Stimulated activated CD4-positive, alpha-beta T cell treated with anti-CD3 and anti-CD28 coated beads, Interleukin-2, amount 100 ng/mL, for 24 hours (primary cell): ENCODE measurements at places on chromosomes 6 and 20.

DNA sequence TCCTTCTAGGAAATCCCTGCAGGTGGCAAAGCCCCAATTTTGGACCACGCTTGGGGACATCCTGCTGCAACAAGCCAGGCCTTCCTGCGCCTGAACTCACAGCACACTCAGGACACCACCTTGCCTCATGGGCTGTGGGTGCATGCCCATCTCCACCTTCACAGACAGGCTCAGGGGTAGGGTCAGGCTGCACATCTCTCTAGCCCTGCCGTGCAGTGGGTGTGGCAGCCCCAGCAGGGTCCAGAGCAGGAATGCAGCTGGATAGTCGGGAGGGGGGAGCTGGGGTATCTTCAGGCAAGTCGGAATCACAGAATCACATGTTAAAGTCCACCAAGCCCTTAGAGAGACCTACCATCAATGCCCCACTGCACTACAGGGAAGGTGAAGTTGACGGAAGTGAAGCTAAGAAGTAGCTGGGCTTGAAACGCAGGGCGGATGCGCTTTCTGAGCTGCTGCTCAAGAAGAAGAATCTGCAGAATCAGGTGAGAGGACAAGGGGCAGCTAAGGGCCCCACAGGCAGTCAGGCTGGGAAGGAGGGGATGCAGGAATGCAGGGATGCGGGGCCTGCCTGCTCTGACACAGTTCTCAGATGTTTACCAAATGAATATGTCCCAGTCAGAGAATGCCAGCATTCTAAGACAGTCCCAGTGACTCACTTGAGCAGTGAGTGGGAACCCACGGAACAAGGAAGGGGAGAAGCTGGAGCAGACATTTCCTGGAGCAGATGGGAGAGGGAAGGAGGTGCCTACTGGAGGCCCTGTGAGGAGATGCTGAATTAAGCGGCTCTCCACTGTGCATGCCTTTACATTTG lies 11.3 kb downstream of the SERPINB6 start:
- DNase-seq = no peak

DNA sequence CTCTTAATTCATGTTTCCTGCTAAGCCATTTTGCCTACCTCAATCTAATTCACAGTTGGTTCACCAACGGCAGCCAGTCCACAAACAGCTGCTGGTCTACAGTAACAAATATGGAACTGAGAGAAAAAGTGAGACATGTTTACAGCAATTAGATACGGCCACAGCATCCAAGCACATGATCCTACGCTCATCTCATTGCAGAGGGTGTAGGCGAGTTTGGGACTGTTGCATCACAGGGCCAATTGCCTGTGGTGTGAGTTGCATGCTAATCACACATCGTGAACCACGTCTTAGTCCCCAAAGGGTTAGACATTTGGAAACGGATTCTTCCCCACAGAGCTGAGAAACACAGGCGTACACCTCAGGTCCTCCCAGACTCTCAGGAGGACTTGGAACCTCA lies 166.9 kb downstream of the EYA2 start:
- no peak for DNase-seq

DNA sequence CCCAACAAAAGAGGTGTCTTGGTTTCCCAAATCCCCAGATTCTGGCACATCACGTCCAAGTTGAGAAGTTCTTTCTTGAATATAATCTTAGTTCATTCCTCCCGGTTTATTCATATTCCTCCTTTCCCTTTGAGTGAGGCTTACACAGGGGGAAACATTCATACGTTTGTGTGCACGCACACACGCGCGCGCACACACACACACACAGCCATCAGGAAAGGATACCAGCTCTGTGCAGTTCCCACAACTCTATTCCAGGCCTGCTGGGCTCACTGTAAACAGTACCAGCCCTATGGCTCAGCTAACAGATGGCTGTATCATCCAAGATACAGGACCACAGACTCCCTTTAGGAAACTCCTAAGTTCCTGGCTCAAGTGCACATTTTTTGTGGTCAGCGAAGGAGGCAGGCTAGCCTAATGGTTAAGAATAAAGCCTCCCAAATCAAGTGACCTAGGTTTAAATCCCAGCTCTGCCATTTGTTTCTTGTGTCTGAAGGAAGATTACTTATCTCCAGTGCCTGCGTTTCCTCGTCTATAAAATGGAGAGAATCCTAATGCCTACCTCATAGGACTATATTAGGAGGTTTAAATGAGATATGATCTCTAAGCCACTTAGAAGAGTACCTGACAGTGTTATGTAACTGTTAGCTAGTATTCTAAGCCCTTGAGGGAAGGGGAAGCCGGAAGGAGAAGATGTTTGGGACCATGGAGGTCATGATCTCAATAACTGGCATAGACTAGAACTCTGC lies 3.7 kb upstream of the TAF8 start:
- DNase-seq = no peak

- no peak for DNase-seq
Observed at GRCh38 chr6:24766680-24767462, 7.9 kb upstream of the GMNN start.

GRCh38 chr6:140316966-140317365 lies 942.5 kb upstream of the CITED2 start:
- no peak for DNase-seq

DNA sequence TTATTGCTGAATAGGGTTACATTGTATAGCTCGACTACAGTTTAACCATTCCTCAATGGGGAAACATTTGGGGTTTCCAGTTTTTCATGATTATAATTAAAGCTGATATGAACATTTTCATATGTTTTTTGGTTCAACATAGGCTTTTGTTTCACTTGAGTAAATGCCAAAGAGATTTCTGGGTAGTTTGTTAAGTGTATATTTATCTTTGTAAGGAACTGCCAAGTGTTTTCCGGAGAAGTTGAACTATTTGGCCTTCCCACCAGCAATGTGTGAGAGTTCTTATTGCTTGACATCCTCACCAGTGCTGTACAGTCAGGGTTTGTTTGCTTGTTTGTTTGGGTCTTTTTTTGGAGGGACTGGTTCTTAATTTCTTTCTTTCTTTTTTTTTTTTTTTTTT lies 83.7 kb upstream of the RALY start:
- DNase-seq = no peak

- no peak for DNase-seq
Observed at GRCh38 chr20:15805154-15805553, 768.1 kb downstream of the KIF16B start.

DNA sequence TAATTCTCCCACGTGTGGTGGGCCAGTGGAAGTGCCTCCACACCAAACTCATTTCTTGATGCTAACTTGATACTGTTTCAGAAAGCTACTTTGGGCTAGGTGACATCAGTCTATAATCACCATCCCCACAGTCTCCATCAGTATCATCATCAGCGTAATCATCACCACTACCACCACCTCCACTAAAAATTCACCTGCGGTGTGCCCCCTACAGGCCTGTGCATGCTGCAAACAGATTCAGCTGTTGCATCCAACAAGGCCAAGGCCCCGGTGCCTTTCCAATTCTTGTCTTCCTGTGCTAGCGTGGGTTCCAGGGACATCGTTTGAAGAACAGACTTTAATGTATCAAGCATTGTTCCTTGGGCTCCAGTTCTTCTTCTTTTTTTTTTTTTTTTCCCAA lies 201.3 kb upstream of the EXOC2 start:
- DNase-seq = no peak
